Hematopoietic multipotent progenitor cell treated with erythropoietin and hydrocortisone succinate and interleukin-3 and kit ligand, for 6 days (in vitro differentiated cells): ENCODE measurements at places on chromosomes 3 and 15.

DNA sequence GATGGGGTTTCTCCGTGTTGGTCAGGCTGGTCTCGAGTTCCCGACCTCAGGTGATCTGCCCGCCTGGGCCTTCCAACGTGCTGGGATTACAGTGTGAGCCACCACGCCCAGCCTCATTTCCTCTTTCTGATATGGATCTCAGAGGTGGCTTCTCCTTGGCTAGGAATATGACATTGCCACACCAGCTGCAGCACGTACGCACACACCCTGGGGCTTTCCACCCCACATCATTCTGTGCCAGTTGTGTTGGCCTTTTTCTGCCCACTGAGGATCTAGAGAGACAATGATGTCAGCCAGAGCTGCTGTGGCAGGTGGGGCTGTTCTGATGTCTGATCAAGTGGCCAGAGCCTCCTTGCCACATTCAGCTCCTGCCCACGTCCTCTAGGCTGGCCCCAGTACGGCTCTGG lies 29.0 kb downstream of the TMEM45A start:
- DNase-seq = no peak

DNA sequence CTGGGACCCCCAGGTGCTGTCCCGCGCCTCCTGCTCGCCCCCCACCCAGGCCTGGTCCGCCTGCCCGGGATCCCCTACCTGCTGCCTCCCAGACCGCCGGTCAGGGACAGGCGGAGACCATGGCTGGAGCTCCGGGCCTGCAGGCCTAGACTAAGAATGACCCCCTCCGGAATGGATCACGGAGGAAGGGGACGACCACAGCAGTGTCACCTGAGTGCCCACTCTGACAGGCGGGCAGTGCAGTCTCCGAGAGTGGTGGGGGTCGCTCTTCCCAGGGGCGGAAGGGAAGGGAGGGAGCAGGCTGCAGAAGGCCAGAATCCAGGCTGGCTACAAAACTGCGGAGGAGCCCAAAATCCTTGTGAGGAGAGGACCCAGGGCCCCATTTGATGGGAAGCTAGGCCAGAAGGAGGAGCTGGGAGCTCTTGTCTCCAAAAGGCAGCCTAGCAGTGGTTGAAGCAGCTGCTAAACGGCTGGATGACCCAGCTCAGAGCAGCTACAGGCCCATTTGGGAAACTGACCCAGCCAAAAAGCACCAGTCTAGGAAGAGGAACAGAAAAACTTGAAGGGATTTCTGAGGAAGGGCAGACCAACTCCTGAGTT lies 908 bp upstream of the RAB43 start:
- DNase-seq = peak; percentile 19

DNA sequence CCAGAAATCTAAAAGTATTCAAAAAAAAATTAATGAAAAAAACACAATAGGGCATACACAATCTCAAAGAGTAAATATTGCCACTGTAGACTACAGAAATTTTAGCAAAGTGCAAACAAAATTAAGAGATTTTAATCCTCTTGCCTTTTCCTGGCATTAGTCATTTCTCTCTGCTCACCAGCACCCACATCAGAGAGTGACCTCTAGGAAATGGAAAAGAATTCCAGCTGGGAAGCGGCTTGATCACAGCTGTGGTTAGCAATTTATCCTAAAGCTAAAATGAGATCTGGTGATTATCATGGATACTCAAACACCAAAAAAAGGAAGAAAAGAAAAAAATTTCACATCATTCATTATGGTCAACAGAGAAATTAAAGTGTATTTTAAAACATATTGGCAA lies 7.5 kb downstream of the CSNK1G1 start:
- no peak for DNase-seq

GRCh38 chr3:161266731-161267150 lies 45.6 kb downstream of the NMD3 start:
- no peak for DNase-seq

DNA sequence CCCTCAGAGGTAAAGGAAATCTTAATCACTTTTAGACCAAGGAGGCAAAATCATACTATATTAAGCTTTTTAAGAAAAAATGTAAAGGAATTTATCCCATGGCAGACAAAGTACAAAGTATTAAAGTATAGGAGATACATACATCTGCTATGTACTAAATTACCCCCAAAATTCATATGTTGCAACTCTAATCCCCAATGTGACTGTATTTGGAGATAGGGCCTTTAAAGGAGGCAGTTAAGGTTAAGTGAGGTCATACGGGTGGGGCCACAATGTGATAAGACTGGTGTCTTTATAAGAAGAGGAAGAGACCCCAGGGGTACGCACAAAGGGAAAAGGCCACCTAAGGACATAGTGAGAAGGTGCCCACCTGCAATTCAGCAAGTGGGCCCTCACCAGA lies 657.0 kb upstream of the ADAMTS9 start:
- DNase-seq = no peak

DNA sequence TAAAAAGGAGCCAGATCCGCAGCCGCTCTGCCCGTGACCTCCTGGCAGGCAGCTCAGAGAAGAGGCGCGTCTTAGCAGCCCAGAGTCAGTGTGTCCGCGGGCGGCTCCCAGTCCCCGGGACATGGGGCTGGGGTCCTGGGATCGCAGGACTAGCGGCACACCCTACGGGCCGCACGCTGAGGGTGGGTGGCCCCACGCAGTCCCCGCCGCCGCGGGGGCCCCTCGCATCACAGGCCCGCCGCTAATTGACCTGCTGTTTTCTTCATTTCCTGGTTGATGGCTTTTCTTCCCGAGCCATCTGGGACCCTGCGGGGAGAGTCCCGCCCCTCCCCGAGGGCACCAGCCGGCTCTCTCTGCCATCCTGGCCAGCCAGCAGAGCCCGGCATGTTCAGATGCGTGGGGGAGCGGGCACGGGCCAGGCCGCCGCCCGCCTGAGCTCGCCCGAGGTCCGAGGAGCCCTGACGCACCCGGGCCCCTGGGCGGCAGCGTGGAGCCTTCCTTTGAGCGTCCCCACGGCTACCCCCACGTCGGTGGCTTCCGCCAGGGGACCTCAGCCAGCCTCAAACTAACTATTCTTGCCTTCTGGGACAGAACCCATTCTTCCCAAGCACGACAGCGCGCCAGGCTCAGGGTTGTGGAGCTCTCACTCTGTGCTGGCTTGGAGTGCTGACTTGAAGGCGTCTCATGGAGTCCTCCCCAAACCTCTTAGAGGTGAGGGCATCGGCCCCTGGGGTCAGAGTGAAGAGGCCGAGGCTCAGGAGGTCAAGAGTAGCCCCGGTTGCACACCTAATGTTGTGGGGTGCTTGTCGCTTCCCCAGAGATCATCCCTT lies 34.6 kb upstream of the CACNA2D3 start:
- DNase-seq = no peak

- DNase-seq = peak; percentile 67
These were observed 6.3 kb upstream of the UBE2Q2 start for GRCh38 chr15:75836959-75837334.

GRCh38 chr15:68418611-68419161 lies 13.3 kb downstream of the ITGA11 start:
- DNase-seq = no peak

DNA sequence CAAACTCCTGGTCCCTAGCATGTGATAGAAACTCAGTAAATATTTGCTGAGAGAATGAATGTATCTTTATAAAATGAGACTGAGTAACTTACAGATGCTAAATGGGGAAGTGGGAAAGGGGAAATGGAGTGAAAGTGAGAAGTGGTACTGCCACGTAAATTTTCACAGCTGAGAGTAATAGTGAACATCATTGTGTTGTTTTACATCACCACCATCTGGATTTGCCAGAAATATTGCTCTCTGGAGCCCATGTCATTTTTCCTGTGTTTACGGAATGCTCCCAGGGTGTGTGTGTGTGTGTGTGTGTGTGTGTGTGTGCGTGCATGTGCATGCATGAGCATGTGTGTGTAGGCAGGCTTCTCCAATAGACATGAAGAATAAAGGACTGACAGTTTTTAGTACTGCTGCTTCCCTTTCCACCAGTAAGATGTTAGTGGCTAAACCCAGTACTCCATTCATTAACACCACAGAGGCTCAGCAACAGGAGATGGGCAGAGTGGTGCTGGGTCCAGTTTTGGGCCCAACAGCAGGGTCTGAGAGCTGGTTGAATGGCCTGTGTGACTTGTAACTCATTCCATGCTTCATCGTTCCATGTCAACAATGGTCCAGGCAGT lies 57.3 kb downstream of the DIPK2A start:
- peak; percentile 18 for DNase-seq

- no peak for DNase-seq
These were observed 2.0 kb downstream of the ABTB1 start for GRCh38 chr3:127674790-127675189.

- no peak for DNase-seq
These were observed 172.2 kb upstream of the POU1F1 start for GRCh38 chr3:87448558-87448957.

DNA sequence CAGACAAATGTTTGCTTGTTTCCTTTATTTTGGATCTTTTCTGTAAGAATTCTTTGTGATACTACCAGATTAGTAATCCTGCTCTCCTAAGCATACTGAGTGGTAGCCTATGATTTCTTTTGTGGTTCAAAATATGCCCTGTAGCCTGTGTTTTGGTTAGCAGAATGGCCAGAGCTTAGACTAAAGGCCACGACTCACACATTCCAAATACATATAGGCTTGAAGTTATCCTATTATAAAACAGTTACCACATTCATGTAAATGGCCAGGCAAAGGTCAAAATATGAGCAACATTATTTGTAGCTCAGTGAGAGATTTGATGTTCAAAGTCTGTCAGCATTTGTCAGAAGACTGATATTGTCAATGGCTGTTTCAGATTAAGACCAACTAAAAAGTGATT lies 84.5 kb downstream of the MITF start:
- DNase-seq = no peak

DNA sequence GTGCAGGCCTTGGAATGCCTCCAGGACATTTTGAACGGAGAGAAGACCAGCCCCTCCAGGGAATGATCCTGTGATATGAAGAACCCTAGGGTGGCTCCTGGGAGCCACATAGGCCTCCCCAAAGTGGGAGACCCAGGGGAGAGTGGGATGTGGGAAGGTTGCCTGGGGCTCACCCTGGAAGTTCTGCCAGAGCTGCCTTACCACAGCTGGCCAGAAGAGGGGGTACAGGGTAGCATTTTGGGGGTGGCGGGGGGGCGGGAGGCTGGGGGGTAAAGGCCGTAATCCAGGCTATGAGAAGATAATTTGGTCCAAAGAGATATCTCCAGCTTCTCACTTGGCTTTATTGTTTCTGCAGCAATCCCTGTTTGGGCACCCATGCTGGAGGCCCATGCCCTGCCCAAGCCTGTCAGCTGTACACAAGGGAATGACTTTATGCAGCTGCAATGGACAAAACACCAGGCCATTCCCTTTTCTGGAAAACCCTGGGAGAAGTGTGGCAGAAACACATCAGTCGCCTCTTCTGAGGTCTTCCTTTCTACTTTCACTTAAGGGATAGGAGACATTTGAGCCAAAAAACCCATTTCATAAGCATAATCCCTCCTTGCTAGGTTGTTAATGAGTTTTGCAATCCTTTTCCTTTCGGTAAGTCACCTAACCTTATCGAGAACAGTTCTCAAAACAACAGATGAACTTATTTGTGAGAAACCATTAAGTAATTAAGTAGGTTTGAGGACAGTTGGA lies 11.0 kb upstream of the MUSTN1 start:
- DNase-seq = no peak
